ENCODE measurements at places on chromosomes 7 and 10.

GRCh38 chr10:3111621-3112163, 44.3 kb downstream of the PFKP start:
- DNase-seq = no peak

DNA sequence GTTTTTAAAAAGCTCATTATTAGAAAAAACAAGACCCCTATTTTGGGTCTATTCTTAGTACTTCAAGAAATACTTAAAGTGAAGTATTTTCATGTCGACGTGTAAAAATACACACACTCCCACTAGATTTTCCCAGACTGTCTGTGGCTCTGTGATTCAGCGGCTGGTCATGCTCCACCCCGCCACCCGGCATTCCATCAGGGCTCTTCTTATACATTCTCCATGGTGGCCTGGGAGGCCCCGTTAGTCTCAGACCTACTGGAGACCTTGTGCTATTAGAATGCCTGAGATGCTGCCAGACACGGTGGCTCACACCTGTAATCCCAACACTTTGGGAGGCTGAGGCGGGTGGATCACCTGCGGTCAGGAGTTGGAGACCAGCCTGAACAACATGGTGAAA, 13.1 kb downstream of the TECPR1 start:
- no peak for DNase-seq

DNA sequence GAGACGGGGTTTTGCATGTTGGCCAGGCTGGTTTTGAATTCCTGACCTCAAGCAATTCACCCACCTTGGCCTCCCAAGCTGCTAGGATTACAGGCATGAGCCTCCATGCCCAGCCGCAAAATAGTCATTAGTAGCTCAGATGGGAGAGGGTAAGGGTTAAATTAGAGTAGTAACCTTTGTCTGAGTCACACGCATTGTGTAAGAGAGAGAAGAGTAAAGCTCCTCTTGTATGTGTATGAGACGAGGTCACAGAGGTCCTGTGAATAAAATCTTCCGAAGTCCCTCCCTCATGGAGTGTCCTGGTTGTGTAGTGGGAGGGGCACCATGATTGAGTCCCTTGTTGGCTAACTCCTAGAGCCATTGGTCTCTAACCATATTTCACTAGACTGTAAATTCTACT, 85.2 kb upstream of the CDC14C start:
- no peak for DNase-seq

DNA sequence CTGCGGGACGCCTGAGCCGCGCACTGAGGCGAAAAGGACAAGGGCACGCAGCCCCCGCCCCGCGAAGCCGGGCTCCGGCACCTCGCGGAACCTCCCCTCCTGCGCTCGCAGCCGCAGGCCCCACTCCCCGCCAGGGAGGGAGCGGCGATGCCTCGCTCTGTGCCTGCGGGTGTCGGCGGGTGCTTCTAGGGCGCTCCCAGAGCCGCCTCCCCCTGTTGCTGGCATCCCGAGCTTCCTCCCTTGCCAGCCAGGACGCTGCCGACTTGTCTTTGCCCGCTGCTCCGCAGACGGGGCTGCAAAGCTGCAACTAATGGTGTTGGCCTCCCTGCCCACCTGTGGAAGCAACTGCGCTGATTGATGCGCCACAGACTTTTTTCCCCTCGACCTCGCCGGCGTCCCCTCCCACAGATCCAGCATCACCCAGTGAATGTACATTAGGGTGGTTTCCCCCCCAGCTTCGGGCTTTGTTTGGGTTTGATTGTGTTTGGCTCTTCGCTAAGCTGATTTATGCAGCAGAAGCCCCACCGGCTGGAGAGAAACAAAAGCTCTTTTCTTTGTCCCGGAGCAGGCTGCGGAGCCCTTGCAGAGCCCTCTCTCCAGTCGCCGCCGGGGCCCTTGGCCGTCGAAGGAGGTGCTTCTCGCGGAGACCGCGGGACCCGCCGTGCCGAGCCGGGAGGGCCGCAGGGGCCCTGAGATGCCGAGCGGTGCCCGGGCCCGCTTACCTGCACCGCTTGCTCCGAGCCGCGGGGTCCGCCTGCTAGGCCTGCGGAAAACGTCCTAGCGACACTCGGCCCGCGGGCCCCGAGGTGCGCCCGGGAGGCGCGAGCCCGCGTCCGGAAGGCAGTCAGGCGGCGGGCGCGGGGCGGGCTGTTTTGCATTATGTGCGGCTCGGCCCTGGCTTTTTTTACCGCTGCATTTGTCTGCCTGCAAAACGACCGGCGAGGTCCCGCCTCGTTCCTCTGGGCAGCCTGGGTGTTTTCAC, 519 bp downstream of the ITGB8 start:
- no peak for DNase-seq

DNA sequence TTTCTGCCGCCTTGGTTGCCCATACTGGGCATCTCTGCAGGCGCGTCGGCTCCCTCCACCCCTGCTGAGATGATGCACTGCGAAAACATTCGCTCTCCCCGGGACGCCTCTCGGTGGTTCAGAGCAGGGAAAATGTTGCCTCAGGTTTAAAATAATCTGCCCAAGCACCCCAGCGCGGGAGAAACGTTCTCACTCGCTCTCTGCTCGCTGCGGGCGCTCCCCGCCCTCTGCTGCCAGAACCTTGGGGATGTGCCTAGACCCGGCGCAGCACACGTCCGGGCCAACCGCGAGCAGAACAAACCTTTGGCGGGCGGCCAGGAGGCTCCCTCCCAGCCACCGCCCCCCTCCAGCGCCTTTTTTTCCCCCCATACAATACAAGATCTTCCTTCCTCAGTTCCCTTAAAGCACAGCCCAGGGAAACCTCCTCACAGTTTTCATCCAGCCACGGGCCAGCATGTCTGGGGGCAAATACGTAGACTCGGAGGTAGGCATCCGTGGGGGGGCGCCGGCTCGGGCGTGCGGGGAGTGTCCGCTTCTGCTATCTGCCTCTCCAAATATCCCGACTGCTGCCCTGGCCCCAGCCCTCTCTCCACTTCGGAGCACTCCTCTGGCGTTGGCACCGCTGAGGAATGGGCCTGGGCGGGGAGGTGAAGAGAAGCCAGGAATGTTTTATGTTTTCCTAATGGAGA, at the start of gene CAV1:
CAV1 (plus strand) TSS at position 428 of the 689 bp plus-strand sequence; CDS start at position 455, 27 bp downstream.
- no peak for DNase-seq

GRCh38 chr10:118572256-118573041, 23.0 kb downstream of the PRLHR start:
- DNase-seq = no peak

GRCh38 chr10:14382022-14382421, 51.3 kb upstream of the FRMD4A start:
- DNase-seq = no peak

Measured in stimulated activated CD8-positive, alpha-beta memory T cell treated with anti-CD3 and anti-CD28 coated beads, Interleukin-4, amount 100 ng/mL, for 1 hour (primary cell).